ENCODE measurements at places on chromosomes 3 and 15.

DNA sequence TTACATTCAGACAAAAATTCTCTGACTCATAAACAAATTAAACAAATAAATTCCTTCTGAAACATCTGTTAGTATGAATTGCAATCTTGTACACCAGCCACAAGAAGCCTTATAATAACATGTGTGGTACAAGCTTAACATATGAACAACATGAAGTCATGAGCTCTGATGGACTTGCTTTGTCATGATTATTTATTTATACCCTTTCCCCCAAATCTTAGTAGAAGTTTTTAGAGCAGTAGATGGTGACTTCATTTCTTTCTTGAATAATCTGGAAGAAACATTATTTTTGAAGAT is 633.4 kb downstream of the EPHA3 start:
- no peak for DNase-seq

DNA sequence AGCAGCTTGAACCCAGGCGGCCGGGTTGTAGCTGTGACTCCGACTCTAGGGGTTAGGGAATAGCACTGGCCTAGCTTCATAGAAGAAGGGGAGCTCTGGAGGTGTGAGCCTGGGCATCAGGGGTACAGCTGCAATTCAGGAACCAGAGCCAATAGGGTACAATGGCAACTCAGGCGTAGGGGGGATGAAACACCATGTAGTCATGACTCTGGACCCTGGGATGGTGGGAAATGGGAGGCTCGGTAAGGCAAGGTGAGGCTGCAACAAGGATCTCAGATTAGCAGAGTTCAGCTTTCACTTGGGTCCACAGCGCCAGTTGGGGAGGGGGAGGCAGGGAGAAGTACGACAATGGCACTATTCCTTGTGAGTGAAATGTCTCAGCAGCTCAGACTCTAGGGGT is 210.2 kb upstream of the LYSMD4 start:
- no peak for DNase-seq

GRCh38 chr3:134663721-134664456 is 13.1 kb upstream of the KY start:
- peak; percentile 46 for DNase-seq

DNA sequence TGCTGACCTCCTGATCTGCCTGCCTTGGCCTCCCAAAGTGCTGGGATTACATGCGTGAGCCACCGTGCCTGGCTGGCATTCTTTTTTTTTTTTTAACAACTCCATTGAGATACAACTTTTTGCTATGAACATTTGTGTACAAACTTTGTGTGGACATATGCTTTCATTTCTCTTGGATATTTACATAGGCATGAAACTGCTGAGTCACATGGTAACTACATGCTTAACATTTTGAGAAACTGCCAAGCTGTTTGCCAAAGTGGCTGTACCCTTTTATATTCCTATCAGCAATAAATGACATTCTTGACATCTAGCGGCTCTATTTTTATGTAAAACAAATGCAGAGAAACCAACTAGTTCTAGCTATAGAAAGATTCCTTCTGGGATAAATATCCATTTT is 8.7 kb upstream of the YEATS2 start:
- DNase-seq, result no peak

DNA sequence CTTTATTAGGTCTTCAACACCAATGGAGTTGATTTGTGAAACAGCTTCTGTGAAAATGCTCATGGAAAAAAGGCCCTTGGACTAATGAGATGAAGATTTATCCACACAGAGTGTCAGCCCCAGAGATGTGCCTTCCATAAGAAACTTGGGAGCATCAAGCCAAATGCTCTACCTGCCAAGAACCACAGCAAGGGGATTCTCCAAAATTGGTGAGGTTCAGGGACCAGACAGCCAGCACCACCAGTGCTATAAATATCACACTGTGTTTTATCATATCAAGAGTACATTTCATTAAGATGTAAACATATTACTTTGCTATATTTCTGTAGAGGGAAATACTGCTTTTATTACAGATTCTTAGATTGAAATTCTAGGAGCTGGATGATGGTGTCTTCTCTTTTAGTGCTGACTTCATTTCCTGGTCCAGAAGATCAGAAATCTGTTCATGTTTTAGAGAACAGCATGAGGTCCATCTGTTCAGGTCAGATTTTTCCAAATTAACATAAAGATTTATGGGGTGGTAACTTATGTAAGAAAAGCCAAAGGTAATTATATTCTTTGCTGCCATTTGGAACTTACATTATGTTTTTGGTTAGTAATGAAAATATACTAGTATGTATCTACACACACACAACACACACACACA is 17.7 kb downstream of the SLC35G2 start:
- DNase-seq, result peak; percentile 97

- DNase-seq, result no peak
Measured at GRCh38 chr3:133153382-133153781, 115.2 kb downstream of the TMEM108 start.

DNA sequence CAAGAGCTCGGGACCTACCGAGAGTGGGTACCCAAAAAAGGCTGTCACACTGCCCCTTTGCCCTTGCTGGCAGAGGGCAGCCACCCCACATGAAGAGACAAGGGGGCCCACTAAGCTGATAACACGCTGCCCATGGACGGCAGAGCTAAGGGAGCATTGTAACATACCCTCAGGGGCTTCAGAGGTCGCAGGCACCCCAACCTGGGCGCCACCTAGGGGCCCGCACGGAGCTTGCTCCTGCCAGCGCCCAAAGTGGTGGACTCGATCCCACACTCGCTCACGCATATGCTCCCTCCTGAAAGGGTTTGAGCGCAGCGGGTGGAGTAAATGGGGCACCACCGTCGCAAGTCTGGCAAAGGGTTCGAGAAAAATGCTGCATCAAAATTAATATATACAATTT is 975.4 kb downstream of the ZPLD1 start:
- no peak for DNase-seq

Measured in DMS 273 treated with DMSO at 0.1 percent for 48 hours (cell line).